Cerebellum (tissue), 4 donors: ENCODE measurements at places on chromosomes 12 and 14. TPM values are rescaled to one million over a fixed set of nuclear protein-coding genes. Genes with fewer than 3 reads are reported as not detected.

- no peak for DNase-seq
Observed at GRCh38 chr12:131990066-131990979, 40.6 kb downstream of the EP400 start.

GRCh38 chr12:71840231-71840847 is 780 bp downstream of the TBC1D15 start:
- DNase-seq, result no peak

- DNase-seq, result no peak
Observed at GRCh38 chr14:74085047-74085637, 386 bp downstream of the LIN52 start.

FOXA1 gene
- not detected for total RNA-seq

LTBP2 gene
- 0.91 TPM for total RNA-seq

- no peak for DNase-seq
Observed at GRCh38 chr12:57759360-57759980, 4.6 kb downstream of the MARCHF9 start.

TAS2R9 gene
- 1.7 TPM for total RNA-seq

GRCh38 chr12:32569259-32569658 is 109.8 kb upstream of the DNM1L start:
- DNase-seq, result no peak

GRCh38 chr12:46985816-46986215 is 93.6 kb upstream of the PCED1B start:
- DNase-seq, result no peak

UNC79 gene
- total RNA-seq, result 50.0 TPM

DNA sequence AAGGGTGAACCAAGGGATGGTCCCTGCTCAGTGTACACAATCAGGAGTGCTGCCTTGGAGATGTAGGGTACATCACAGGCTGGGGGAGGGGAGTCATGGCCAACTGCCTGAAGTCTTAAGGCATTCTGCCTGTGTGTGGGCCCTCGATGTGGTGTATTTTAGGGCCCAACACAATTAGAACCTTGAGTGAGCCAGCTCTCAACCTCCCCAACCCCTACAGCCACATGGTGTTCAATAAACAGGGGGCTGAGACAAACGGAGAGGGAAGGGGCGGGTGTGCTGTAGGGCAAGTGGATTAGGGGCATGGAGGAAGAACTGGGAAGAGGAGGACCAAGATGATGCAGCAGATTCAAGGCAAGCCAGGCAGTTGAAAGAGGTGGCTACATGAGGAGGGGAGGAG is 8.6 kb upstream of the CHD4 start:
- DNase-seq, result no peak

DNA sequence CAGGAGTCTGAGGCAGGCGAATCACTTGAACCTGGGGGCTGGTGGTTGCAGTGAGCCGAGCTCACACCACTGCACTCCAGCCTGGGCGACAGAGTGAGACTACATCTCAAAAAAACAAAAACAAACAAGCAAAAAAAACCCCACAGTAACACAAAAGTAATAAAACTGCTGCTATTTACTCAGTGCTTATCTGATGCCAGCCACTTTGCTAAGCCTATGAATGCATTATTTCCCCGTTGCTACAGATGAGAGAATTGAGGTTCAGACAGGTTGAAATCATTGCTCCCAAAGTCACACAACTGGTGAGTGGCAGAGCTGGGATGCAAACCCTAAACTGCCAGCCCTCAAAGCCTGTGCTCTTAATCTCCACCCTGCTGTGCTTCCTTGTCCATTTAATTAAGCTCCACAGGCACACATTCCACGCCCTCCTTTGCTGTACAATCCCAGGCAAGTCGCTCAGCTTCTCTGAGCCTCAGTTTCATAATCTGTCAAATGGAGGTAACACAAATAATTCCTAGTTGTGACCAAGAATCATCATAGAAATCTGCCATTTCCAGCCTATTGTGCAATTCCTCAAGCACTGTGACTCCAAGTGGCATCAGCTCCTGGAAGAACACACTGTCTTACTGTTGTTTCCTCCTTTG is 5.7 kb upstream of the OAS3 start:
- DNase-seq, result no peak

- no peak for DNase-seq
Observed at GRCh38 chr12:14937689-14938088, 648 bp downstream of the ERP27 start.
